Fibroblast of skin of left biceps (primary cell): ENCODE measurements at places on chromosomes 5 and 9.

GRCh38 chr9:90504486-90504885 lies 138.1 kb downstream of the DIRAS2 start:
- no peak for DNase-seq

- DNase-seq, result peak; percentile 100
Observed at GRCh38 chr5:138575194-138576015, at the start of gene HSPA9. Gene HSPA9, minus strand, starts transcription at chr5:138575401. Its CDS starts 83 bp downstream, at chr5:138575318.

GRCh38 chr5:134103998-134104654 lies 10.4 kb upstream of the TCF7 start:
- no peak for DNase-seq

DNA sequence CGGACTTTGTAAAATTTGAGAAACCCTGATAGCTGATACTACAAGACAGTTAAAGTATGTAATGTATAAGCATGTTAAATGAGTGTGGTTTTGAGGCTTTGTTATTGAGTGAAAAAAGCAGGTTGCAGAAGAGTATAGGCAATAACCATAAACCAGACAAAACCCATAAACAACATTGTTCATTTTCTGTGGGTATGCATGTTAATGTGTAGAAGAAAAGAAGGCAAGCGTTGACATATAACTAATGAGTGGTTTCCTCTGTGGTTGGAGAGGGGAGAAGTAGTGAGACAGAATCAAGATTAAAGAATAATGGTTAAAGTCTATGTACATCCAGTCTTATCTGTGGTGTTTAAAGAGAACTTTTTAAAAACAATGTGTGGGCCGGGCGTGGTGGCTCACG lies 26.2 kb downstream of the RAD23B start:
- DNase-seq, result peak; percentile 21

DNA sequence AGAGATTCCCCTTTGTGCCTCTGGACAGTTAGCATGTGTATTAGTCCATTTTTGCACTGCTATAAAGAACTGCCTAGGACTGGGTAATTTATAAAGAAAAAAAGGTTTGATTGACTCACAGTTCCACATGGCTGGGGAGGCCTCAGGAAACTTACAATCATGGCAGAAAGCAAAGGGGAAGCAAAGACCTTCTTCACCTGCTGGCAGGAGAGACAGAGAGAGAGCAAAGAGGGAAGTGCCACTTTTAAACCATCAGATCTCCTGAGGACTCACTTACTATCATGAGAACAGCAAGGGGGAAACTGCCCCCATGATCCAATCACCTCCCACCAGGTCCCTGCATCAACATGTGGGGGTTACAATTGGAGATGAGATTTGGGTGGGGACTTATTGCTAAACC lies 6.0 kb downstream of the CFAP90 start:
- DNase-seq, result no peak

GRCh38 chr5:125750861-125751186 lies 672.4 kb upstream of the GRAMD2B start:
- DNase-seq, result no peak

- no peak for DNase-seq
Observed at GRCh38 chr5:153459051-153459743, 31.3 kb upstream of the GRIA1 start.

DNA sequence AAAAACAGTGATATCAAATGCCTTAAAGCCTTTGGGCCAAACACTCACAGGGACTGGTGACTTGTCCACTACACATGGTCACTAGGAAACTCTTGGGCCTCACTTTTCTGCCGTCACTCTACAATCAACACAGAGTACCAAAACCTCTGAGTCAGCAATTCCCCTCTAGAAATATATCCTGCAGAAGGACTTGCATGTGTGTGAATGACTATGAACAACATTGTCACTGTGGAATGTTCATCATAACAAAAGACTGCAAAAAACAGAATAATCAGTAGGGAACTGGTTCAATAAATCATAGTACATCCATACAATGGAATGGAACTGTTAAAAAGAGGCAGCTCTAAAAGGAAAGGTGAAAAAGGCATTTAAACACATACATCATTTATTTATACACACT lies 44.1 kb upstream of the SMU1 start:
- DNase-seq, result no peak

GRCh38 chr5:133041157-133041784 lies 10.5 kb upstream of the HSPA4 start:
- DNase-seq, result no peak

GRCh38 chr9:71223953-71224538 lies 102.6 kb upstream of the TRPM3 start:
- DNase-seq, result no peak

- DNase-seq, result no peak
Observed at GRCh38 chr5:603081-603998, 8.8 kb upstream of the CEP72 start.

DNA sequence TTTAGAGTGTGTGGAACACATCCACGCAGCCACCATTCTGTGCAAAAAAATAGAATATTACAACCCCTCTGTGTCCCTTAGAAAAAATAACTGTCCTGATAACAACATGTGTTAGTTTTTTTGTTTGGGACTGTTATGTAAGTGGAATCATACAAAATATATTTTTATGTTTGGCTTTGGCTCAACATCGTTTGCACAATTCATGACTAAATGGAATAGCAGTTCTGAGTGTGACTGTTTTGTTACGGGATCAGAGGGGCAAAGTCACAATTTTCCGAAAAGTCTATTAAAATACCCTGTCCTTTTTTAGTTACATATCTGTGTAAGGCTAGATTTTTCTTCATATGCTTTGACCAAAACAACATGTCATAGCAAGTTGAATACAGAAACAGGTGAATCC lies 12.8 kb downstream of the MTREX start:
- DNase-seq, result no peak

DNA sequence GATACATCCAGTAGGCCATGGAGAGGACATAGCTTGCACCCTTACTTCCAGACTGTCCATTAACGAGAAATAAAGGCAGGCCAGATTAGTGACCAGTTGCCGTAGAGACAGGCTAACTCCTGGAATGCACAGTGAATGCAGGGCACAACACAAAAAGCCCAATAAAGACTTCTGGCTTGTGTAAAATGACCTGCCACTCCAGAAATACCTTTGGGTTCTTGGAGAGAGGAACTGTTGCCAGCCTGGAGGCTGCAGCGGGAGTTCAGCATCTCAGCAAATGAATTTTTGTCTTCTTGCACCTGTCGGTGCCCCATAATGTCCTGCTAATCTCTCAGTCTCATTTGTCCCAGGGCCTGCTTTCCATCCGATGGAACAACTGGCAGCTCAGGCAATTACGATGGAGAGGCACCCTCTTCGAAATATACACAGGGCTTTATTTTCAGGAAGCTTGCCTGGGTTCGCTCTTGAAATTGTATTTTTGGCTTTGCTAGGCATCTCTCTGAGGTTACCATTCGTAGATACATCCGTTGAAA lies 538.8 kb upstream of the ZNF462 start:
- no peak for DNase-seq

DNA sequence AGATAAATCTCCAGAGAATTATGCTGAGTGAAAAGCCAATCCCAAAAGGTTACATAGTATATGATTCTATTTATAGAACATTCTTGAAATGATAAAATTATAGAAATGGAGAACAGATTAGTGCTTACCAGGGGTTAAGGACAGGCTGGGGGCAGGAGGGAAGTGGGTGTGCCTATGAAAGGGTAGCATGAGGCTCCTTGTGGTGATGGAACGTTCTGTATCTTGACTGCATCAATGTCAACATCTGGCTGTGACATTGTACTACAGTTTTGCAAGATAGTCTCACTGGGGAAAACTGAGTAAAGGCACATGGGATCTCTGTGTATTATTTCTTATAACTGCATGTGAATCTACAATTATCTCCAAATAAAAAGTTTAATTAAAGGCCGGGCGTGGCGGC lies 22.3 kb downstream of the ORM2 start:
- no peak for DNase-seq

DNA sequence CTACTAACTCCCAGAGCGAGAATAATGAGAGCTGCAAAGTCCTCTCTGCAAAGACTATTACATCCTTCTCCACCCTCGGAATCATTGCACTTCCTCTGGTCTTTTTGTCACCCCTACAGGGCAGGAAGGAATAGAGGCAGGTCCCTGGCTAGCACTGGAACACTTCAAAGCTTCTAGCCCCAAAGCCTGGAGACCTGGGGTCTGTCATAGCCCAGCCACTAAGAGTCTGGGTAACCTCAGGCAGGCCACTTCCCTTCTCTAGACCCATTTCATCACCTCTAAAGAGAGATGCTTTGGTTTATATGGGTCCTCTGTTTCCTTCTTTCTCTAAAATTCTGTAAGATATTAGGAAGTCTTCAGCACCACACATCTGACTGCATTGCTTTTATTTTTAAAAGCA lies 6.7 kb downstream of the ADRB2 start:
- no peak for DNase-seq

GRCh38 chr9:33170464-33171415 lies 3.6 kb upstream of the B4GALT1 start:
- DNase-seq, result no peak

- peak; percentile 30 for DNase-seq
Observed at GRCh38 chr5:87410931-87411330, 1.8 kb downstream of the CCNH start.

DNA sequence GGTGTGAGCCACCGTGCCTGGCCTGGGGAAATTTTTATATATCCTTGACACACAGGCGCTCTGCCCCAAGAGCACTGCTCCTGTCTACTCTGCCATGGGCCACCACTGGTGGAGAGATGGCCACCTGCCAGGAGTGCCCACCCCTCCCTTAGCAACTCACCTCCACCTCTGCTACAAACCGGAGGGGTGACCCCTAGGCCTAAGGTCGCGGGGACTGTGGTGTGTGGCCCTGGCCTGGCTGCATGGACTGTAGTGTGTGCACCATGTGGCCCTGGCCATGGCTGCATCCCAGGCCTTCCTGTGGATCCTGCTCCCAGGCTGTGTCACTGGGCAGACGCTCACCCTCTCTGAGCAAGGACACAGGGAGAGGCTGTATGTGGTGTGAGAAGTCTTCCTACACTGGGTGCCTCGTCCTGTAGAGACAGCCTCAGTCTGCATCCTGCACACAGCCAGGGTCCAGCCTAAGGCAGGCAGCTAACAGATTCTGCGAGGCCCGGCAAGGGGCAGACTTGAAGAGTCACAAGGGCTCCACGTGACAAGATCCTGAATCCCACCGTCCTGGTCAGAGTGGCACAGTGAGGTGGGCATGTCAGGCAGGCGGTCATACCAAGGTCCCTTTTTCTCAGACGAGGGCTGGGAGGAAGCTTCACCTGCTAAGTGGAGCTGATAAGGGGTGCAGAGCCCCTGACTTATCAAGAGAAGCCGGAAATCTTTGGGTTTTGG lies 10.3 kb downstream of the NINJ1 start:
- no peak for DNase-seq

- DNase-seq, result no peak
Observed at GRCh38 chr9:27042476-27042875, 37.0 kb upstream of the LRRC19 start.

DNA sequence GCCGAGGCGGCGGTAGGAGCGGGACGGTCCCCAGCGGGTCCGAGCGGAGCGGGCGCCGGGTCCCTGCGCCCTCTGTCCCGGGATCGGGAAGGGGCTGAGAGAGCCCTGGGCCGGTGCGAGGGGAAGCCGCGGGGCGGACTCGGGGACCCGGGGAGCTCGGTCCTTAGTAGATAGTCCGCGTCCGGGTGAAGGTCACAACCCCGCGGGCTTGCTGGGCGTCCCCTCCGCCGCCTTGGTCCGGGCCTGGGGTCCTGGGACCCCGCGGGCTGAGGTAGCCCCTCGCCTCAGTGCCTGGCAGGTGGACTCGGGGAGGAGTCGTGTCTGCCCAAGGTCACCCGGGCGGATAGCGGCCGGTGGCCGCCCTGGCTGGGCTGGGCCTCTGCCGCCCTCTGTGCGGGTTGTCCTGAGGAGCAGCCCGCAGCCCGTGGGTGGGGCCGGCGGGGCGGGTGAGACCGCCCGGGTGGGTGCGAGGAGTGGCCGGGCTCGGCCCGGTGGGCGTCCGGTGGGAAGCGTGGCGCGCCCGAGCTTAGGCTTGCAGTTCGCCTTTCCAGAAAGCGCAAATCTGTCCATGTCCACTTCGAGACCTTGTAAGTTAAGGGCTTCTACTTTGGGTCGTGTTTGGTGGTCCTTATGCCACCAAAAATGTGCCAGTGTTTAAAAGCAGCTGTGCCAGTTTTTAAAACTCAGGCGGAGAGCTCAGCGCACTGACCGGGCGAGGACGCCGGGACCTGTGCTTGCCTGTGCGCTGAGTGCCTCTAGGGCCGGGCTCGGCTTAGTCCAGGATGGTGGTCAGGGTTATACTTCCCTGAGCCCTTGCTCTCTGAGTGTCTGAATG lies 554 bp downstream of the SDHA start:
- no peak for DNase-seq

DNA sequence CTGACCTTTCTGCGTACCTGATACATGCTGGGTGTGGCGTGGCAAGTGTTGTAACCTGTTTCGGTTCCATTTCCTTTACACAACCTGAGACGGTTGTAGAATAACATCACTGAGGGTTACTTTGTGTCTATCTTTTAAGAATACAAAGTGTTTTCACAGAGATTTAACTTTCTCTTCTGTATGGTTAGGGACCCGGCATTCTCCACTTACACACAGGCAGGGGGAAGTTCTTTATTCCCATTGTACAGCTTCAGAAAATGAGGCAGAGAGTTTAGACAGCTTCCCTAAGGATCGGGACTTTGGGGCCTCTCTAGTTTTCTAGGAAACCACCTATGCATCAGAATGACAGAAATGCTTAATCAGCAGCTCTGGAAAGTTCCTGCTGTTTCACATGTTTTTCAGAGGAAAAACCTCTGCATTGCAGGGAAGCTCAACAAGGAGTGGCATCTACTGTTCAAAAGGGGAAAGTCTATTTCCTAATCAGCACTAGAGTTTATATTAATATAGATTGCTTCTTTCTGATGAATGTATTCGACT lies 41.3 kb downstream of the CAST start:
- no peak for DNase-seq

GRCh38 chr9:93132946-93133680 lies 938 bp downstream of the NINJ1 start:
- no peak for DNase-seq

- no peak for DNase-seq
Observed at GRCh38 chr9:131203431-131204218, 72.7 kb downstream of the FAM78A start.

- no peak for DNase-seq
Observed at GRCh38 chr9:3419893-3420292, 105.9 kb downstream of the RFX3 start.

DNA sequence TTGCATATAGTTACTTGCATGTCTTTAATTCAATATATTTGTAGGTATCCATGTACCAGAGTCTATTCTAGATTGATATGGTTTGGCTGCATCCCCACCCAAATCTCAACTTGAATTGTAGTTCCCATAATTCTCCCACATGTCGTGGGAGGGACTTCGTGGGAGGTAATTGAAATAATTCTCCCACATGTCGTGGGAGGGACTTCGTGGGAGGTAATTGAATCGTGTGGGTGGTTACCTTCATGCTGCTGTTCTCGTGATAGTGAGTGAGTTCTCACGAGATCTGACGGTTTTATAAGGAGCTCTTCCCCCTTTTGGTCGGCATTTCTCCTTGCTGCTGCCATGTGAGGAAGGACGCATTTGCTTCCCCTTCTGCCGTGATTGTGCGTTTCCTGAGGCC lies 16.5 kb downstream of the FBXL7 start:
- DNase-seq, result no peak

GRCh38 chr9:1008216-1008615 lies 31.8 kb downstream of the DMRT3 start:
- no peak for DNase-seq

- no peak for DNase-seq
Observed at GRCh38 chr5:119080936-119081335, 10.0 kb downstream of the DMXL1 start.
